IMR-90 (cell line): ENCODE measurements at places on chromosomes 2 and 18. TPM values are rescaled to one million over a fixed set of nuclear protein-coding genes. Genes with fewer than 3 reads are reported as not detected.
A peak's percentile ranks its signal among the peaks of the same experiment; 100 is the strongest.

GRCh38 chr18:52435301-52435700, 95.3 kb downstream of the DCC start:
- H3K27ac ChIP-seq, result no peak overlapping the region
- H3K36me3 ChIP-seq, result no peaks in the 10 kb centered on the region
- no peaks in the 10 kb centered on the region for H3K4me1 ChIP-seq
- no peak for DNase-seq
- no peaks in the 10 kb centered on the region for H3K27me3 ChIP-seq

DNA sequence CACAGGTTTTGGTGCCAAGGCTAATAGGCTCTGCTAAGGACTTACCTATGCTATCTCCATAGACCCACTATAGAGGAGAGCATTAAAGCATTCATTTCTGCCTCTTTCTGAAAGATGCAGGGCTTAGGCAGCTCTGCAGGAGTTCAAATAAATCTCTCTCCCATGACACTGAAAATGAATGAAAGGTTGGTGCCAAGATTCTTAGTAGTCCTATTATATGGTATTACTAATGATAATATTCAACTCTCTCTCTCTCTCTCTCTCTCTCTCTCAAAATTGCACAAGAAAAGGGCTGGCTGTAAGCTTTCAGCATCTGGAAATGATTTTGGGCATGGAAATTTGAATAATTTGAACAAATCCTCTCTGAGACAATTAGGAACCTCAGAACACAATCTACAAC, 433.7 kb downstream of the MBD2 start:
- H3K36me3 ChIP-seq, result no peaks in the 10 kb centered on the region
- no peaks in the 10 kb centered on the region for H3K4me1 ChIP-seq
- no peaks in the 10 kb centered on the region for H3K27me3 ChIP-seq

PLB1 gene
- 0.90 and 1.4 TPM in 2 replicates for total RNA-seq

LINC00305 gene
- total RNA-seq, result not detected in 2 replicates

DNA sequence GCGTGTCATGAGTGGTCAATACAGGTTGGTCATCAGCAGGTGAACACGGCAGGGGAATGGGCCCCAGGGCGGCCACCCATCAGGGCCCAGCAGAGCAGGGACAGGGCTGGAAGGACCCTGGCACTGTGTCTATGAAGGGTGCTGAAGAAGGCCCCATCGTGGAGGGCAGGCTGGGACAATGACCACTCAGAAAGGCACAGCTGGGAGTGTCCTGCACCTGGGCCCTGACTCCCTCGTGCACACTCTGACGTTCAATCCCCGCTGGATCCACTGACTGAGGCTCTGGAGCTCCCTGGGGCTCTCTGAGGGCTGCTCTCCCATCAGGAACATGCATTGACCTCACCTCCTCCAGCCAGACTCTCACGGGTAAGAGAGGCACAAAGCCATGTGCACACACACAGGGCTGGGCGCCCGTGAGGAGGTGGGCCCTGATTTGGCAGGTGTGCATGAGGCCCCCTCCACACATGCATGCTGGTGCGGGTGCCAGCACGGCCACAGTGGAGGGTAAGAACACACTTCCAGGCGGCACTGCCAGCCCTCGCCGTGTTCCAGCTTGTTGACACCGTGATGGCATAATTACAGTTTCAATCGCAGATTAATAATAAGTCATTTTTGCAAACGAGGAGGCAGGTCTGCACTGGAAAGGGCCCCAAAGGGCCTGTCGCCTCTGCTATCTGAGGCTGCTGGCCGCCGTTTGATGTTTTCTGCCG, 58.5 kb downstream of the SMAD7 start:
- no peaks in the 10 kb centered on the region for H3K36me3 ChIP-seq
- no peak overlapping the region for H3K27ac ChIP-seq
- no peak overlapping the region for H3K4me3 ChIP-seq
- peaks cover 9% of the 10 kb centered on the region for H3K4me1 ChIP-seq
- DNase-seq, result no peak

NIFK gene
- 19.5 and 47.8 TPM in 2 replicates for total RNA-seq

GRCh38 chr2:39860538-39860937, 81.5 kb upstream of the THUMPD2 start:
- peaks cover under 1% of the 10 kb centered on the region; the same call in 1 of the 2 replicates for H3K27me3 ChIP-seq
- no peak overlapping the region for H3K4me3 ChIP-seq
- no peaks in the 10 kb centered on the region for H3K4me1 ChIP-seq

HOXD9 gene
- not detected in 2 replicates for total RNA-seq

RND3 gene
- total RNA-seq, result 331 and 449 TPM in 2 replicates

GRCh38 chr2:178895872-178896271, 88.6 kb upstream of the TTN start:
- no peak for DNase-seq
- no peaks in the 10 kb centered on the region for H3K36me3 ChIP-seq
- no peaks in the 10 kb centered on the region for H3K4me1 ChIP-seq
- no peak overlapping the region for H3K4me3 ChIP-seq

DNA sequence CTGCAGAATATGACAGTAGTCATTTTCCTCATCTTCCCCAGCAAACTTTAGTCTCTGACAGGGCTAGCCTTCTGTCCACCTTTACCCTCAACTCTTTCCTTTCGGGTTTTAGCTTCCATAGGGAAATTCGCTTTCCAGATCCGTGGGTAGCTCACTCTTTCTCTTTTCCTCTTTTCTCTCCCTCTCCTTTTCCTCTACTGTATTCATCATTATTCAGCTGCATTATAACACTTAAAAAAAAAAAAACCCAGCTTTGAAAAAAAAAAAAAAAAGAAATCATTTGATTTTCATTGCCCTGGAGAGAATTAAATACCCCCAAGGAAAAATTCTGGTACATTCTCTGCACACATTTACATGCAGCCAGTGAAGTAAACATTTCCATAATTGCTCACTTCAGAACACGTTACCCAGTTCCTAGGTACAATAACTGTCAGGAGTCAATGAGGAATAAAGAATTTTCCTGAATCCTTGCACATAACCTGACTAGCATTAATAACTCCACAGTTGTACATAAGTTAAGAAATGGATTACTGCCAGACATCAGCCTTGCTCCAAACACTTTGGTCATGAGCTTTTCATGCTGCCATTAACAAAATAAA, 63.5 kb downstream of the ZNF521 start:
- no peaks in the 10 kb centered on the region for H3K27me3 ChIP-seq
- no peak overlapping the region for H3K4me3 ChIP-seq
- DNase-seq, result no peak
- H3K4me1 ChIP-seq, result peaks cover 18% of the 10 kb centered on the region
- H3K36me3 ChIP-seq, result peaks cover 4% of the 10 kb centered on the region

DNA sequence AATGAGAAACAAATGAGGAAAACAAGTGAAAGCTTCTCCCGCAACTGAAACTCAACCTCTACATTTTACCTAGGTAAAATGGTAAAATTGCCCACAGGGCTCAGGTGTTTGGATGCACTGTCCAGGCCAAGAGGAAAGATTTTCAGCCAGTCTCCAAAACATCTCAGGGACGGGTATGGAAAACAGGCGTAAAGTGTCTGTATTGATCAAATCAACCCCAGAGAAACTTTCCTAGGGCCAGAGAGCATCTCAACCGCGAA, 361 bp upstream of the HAT1 start:
- peak overlapping the region; percentile 24 for H3K4me3 ChIP-seq
- H3K36me3 ChIP-seq, result peaks cover 2% of the 10 kb centered on the region; the same call in 1 of the 2 replicates
- DNase-seq, result no peak
- H3K27ac ChIP-seq, result peak overlapping the region; percentile 31
- H3K4me1 ChIP-seq, result no peaks in the 10 kb centered on the region

ACMSD gene
- total RNA-seq, result not detected in 2 replicates

DNA sequence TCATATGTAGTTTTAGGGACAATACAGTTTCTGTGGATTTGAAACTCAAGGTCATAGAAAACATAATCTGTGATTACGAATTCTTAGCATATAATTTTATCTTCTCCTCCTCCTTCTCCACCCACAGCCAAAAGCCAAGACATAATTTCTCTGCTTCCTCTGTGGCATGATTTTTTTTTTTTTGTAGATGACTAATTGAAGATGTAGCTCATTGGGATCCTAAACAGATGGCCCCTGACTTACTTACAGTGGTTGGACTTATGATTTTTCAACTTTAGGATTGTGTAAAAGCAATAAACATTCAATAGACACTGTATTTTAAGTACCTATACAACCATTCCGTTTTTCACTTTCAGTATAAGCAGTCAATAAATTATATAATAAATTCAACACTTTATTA, 42.3 kb downstream of the FSIP2 start:
- DNase-seq, result no peak
- H3K36me3 ChIP-seq, result no peaks in the 10 kb centered on the region
- no peaks in the 10 kb centered on the region for H3K27me3 ChIP-seq
- H3K4me1 ChIP-seq, result no peaks in the 10 kb centered on the region
- H3K4me3 ChIP-seq, result no peak overlapping the region

DNA sequence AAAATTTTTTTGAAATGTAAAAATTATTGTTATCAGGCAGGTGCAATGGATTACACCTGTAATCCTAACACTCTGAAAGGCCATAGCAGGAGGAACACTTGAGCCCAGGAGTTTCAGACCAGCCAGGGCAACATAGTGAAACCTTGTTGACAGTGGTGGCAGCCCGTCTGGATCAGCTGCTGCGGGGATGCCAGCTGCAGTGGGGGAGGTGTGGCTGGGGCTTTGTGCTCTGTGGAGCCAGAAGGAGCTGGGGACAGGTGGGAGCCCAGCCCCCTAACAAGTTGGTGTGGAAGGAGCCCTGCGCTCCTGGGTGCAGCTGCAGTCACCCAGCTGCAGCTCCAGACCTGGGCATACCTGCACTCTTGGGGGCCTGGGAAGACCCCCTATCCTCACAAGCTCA, 182.4 kb upstream of the MC4R start:
- no peak overlapping the region for H3K27ac ChIP-seq
- H3K27me3 ChIP-seq, result no peaks in the 10 kb centered on the region
- DNase-seq, result no peak
- H3K4me3 ChIP-seq, result no peak overlapping the region

- no peak overlapping the region for H3K27ac ChIP-seq
- H3K36me3 ChIP-seq, result no peaks in the 10 kb centered on the region
- no peaks in the 10 kb centered on the region for H3K27me3 ChIP-seq
- H3K4me3 ChIP-seq, result no peak overlapping the region
Measured at GRCh38 chr2:234412726-234413125, 84.2 kb downstream of the ARL4C start.

GRCh38 chr2:85611217-85611704, 605 bp downstream of the C2orf68 start:
- DNase-seq, result no peak
- H3K4me1 ChIP-seq, result peaks cover 3% of the 10 kb centered on the region
- H3K4me3 ChIP-seq, result peak overlapping the region; percentile 83
- H3K36me3 ChIP-seq, result peaks cover 21% of the 10 kb centered on the region
- peak overlapping the region; percentile 67 for H3K27ac ChIP-seq
- H3K27me3 ChIP-seq, result no peaks in the 10 kb centered on the region

DNA sequence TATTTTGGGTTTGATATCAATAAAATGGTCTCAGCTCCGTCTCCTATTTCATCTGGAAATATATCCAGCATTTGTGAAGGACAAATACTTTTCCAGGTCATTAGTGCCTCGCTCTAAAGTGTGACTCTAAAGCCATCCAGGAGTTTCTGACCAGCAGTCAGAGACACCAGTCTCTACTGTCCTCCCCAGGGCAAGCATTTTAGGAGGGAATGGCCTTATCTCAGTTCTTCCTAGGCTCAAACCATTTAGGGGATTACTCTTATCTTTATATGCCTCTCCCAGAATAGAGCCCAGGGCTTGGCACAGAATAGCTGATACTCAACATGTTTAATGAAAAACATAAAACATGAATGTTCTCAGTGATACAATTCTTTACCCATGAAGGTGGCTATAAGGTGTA, 187.6 kb downstream of the NAPG start:
- H3K4me1 ChIP-seq, result no peaks in the 10 kb centered on the region; the same call in 1 of the 2 replicates
- H3K27me3 ChIP-seq, result no peaks in the 10 kb centered on the region
- no peak for DNase-seq
- H3K4me3 ChIP-seq, result no peak overlapping the region

GRCh38 chr2:29039718-29040480, 34.4 kb downstream of the PCARE start:
- H3K27ac ChIP-seq, result no peak overlapping the region
- DNase-seq, result no peak
- no peak overlapping the region for H3K4me3 ChIP-seq
- H3K4me1 ChIP-seq, result peaks cover 3% of the 10 kb centered on the region
- no peaks in the 10 kb centered on the region for H3K27me3 ChIP-seq

BCL2L11 gene
- total RNA-seq, result 1.1 and 1.4 TPM in 2 replicates

TACR1 gene
- total RNA-seq, result under 0.01 TPM in 2 replicates

GRCh38 chr2:147311058-147311430, 533.8 kb upstream of the ACVR2A start:
- no peak for DNase-seq
- H3K27me3 ChIP-seq, result no peaks in the 10 kb centered on the region
- no peak overlapping the region for H3K4me3 ChIP-seq
- no peaks in the 10 kb centered on the region for H3K36me3 ChIP-seq
- no peak overlapping the region for H3K27ac ChIP-seq

DNA sequence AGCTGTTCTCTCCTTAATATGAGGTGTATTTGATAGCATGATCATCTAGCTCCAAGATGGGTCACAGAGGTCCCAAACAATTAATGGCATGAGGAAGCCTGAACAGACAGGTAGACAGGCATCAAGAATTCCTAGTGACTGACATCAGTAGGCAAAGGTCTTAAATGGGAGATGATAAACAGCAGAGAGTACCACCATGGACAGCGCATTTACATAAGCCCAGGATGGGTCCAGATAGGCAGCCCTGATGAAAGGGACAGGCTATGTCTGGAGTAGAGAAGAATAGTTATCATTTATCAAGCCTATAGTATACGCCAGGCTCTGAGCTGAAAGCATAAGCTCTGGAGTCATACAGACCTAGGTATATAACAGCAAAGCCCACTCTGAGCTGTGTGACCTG, 434.7 kb upstream of the SETBP1 start:
- no peak for DNase-seq
- H3K27ac ChIP-seq, result no peak overlapping the region
- H3K36me3 ChIP-seq, result no peaks in the 10 kb centered on the region
- H3K27me3 ChIP-seq, result no peaks in the 10 kb centered on the region

ALS2 gene
- total RNA-seq, result 37.8 and 42.3 TPM in 2 replicates

- no peak for DNase-seq
- no peaks in the 10 kb centered on the region for H3K4me1 ChIP-seq
- no peak overlapping the region for H3K4me3 ChIP-seq
- H3K27me3 ChIP-seq, result no peaks in the 10 kb centered on the region
Measured at GRCh38 chr2:232309592-232309991, 69.0 kb upstream of the ALPP start.

DNA sequence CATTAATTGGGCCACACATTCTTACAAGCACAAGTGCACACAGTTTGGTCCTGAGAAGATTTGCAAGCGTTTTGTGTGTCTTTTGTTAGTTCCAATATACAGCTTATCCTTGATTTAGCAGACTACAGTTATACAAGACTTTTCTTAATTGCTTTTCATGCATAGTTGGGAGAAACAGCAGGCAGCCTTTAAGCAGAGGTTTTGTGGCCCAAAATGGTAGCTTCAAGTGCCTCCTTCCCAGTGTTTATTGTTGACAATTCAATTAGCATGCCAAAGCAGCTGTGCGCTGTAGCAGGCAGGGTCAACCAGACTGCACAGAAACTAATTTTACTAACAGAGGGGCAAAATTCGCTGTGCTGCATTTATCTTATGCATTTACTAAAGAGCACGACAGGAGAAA, 47.5 kb downstream of the FRZB start:
- no peaks in the 10 kb centered on the region for H3K36me3 ChIP-seq
- DNase-seq, result no peak
- no peaks in the 10 kb centered on the region for H3K4me1 ChIP-seq
- H3K27me3 ChIP-seq, result peaks cover 8% of the 10 kb centered on the region

FRZB gene
- 0.18 and 0.28 TPM in 2 replicates for total RNA-seq

GRCh38 chr2:213288913-213289700, 4.8 kb downstream of the SPAG16 start:
- 0 out of 2 replicates have a peak, but pooled peaks cover 1% of the 10 kb centered on the region for H3K36me3 ChIP-seq
- no peak overlapping the region for H3K27ac ChIP-seq
- no peak overlapping the region for H3K4me3 ChIP-seq
- no peaks in the 10 kb centered on the region for H3K27me3 ChIP-seq
